ENCODE measurements at places on chromosomes 1 and 21. TPM values are rescaled to one million over a fixed set of nuclear protein-coding genes. Genes with fewer than 3 reads are reported as not detected.

DNA sequence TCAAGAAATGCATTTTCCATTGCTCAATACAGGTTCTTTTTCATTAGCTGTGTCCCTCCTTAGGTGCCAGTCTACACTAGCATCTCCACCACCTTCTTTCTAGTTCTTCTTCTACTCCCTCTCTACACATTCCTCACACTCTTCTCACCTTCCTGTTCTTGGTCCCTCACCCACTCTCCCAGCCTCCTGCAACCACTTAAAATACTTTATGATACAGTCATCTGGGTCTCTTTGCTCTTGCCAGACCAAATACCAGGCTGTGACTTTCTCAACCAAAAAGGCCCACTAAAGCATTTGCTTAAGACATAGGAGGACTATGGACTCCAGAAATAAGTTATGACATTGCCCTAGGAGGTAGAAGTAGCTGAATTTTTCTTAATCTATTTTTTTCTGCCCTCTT lies 35.1 kb downstream of the PIGM start:
- DNase-seq = no peak

The ECM1 gene
- total RNA-seq = 3.2 TPM

DNA sequence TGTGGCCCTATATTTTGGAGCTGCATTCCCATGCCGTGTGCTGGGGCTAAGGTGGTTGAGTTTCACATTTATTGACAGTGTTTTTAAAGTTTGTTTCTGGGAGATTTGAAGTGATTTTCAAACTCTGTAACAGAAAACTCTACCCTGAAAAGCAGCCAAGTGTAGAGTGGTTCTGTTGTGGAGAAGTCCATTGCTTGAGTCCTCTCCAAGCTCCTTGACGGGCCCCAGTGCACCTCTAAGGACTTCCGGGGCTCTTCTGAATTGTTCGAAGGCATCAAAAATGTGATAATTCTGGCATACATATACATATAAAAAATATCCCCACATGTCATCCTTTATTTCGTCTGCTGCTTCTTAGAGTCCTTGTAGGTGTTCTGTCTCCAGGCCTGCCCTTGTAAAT lies 5.0 kb downstream of the MYOCOS start:
- no peak for DNase-seq

DNA sequence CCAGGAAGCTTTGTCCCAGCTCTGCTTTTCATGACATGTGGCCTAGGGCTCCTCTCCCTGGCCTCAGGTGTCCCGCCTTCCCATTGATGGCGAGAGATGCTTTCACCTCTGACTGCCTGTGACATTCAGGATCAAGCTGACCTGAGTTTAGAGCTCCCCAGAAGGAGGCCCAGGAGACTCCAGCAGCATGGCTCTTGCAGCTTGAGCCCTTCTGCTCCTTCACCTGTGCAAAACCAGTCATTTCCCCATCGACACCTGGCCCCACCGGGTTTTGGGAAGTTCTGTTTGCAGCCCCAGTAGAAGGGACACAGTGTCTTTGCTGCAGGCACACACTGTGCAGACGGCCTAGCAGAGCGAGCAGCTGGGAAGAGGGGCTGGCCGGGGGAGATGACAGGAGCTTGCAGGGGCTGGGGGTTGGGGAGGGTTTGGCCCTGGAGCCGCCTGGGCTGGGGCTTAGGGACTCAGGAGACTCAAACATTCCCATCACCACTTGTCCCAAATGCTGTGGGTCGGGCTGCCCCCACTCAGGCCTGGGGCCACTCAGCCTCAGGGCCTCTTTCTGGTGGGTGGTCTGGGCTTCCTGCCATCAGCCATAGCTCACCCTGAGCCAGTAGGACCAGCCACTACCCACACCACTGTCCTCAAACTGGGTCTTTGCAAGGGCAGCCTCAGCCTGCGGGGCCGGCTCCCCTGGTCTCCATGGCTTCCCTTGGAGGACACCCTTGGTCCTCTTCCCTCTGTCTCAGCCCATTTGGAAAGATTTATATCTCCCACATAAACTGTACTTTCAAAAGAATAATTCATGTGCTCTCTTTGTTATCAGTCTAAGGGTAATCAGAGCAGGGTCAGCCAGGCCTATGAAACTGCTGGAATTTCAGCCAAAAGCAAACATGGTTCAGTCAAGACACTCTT lies 3.8 kb upstream of the EDN2 start:
- DNase-seq = no peak

The LMX1A gene
- total RNA-seq = not detected

- DNase-seq = no peak
These were observed 74.5 kb downstream of the NPHP4 start for GRCh38 chr1:5917591-5918274.

- no peak for DNase-seq
These were observed 18.4 kb downstream of the FMN2 start for GRCh38 chr1:240109920-240110636.

DNA sequence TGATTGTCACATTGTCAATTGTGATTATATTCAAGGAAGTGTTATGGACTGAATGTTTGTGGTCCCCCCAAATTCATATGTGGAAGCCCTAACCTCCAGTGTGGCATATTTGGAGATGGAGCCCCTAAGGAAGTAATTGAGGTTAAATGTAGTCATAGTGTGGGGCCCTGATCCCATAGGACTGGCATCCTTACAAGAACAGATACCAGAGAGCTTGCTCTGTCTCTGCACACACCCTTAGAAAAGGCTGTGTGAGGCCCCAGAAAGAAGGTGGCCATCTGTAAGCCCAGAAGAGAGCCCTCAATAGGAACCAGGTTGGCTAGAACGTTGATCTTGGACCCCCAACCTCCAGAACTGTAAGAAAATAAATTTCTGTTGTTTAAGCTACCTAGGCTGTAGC lies 28.1 kb downstream of the VANGL1 start:
- no peak for DNase-seq

DNA sequence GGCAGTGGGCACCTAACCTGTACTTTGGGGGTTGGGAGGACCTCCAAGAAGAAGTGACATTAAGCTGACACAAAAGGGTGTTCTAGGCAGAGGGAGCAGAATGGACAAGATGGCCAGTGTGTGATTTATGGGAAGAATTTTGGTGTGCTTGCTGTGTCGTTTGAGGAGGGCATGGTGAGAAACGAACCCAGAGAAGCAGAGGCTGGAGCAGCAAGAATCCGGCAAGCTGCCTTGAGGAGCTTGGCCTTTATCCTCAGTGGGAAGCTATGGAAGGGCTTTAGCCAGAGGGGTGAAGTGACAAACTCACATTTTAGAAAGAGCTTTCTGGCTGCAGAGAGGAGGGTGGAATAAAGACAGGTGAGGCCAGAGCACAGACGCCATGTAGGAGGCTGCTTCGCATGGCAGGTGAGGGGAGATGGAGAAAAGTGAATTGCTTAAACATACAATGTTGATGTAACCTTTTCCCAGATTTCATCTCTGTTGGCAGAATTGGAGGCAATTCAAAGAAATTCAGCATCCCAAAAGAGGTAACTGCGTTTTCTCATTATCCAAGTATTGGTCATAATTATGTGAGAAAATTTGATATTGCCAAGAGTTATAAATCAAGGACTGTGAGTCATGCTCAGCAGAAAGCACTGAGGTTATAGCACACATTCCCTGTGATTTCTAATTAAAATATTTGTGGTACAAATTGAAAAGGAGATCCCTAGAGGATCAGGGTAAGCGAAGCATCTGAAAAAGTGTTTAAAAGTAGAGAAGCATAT lies 26.5 kb downstream of the TRIM45 start:
- no peak for DNase-seq

DNA sequence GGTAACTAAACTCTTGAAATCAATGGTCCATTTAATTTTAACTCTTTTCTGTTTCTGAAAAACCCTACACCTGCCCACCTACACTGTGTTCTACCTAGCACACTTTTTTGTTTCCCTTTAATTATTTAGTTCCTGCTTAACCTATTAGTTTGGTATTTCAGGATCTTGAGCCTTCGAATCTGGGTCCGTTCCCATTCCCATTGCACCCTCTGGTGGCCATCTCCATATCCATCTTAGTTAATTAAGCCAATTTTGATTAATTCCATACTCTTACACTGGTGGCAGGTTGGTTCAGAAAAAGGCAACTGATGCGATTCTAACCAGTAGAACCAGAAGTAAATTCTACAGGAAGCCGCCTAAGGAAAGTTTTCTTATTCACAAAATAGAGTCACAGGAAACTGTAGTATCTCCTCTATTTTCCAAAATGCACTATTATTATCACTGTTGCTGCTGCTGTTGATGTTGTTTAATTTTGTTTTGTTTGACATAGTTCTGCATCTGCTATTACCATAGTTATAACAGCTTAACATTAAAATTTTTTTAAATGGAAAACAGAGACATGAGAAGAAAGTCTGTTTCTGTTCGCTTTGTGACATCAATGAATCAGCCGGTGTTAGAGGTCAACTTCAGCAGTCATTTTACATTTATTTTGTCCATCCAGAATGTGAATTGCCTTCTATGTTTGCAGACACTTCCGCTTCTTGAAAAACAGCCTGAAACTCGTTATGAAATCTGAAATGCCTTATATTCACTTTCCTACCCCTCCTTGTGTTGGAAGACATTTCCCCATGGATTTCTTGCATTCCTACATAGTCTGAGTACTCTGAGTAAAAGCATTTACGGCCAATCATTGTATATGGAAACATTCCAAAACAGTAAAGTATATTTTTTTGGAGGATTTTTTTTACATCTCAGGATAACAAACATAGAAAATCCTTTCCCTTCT lies 115.5 kb upstream of the NCAM2 start:
- DNase-seq = peak; percentile 60
